NAMALWA (cell line): ENCODE measurements at places on chromosomes 12 and 14.

DNA sequence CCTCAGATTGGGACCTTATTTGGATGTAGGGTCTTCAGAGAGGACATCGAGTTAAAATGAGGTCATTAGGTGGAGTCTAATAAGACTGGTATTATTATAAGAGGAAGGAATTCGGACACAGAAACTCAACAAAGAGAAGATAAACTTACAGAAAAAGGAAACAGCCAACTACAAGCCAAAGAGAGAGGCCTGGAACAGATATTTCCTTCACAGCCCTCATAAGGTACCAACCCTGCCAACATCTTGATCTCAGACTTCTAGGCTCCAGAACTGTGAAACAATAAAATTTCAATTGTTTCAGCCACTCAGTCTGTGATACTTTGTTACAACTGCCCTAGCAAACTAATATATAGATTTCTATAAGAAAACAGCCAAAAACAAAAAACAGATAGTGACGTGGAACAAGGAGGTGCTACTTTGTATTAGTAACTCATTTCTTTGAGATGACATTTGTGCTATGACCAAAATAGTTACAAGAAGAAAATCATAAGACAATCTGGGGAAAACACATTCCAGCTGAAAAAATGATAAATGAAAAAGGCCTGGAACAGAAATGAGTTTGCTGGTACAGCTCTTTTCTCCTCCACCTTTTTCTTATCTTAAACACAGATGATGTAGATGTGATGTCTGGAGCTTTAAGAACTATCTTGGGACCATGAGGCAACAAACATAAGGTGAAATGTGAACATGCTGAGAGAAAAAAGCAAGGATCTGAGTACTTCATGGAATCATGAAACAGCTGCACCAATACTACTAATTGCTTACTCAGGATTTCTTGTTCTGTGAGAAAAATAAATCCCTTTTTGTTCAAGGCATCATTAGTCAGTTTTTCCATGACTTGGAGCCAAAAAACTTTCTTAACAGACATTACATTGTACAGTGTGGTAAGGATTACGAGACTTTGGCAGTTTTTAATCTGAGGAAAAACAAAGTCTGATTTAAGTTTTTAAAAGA lies 243.2 kb downstream of the ANO6 start:
- no peak for DNase-seq

DNA sequence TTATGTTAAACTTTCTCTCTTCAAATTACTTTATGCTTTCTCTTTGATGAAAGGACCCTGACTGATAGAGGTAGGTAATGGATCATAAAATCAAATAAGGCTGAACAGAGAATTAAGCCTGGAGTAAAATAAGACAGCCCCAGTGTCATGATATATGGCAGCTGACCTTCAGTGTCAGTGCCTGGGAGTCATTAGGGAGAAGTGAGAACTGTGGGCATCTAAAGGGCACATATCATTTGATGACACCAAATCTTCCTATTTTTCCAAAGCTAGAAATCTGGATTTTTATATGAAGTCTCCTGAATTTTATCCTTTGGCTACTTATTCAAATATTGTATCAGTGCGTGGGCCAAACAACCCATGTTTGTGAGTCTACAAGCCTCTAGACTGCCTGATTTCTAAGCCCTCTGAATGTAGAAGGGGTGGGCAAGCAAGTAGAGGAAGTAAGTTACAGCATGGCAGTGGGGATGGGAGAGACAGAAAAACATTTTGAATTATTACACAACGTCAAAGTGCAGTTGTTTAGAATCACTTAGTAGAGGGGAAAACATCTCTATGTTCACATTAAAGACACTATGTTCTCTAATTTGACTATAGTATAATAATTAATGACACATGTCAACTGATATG lies 10.0 kb downstream of the SLC39A9 start:
- no peak for DNase-seq

DNA sequence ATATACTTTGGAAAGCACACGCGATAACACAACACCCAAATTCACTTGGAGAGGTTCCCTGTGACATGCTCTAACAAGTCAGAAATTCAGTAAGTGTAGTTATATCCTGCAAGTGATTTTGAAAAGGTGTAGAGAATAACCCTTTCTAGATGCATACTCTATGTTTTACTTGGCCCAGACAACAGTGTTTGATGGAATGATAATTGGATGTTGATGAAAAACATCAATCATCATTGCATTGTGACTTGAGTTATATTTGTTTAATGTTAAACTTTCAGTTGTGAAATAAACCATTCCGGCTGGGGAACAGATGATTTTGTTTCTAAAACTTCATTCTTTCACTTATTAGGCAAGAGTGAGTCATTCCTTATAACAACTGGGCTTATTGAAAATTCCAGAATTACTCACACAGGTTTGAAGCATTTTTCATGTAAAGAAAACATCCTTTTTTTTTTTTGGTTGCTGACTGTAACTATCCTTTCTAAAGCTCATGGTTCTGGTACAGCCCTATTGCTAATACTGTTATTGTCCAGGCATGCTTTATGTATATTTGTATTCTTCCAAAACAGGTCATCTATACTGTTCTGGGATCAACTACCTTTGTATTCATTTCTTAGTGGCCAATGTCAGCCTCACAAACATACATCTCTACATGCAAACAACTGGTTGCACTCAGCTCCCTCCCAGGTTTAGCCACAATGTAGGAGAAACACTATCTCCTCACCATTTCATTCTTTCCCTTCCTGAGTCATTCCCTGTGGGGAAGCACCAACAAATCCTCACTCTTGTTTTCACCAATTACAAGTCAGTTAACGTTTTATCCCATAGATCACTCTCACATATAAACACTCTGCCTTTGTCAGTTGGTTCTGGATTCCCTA lies 121.2 kb upstream of the LRIG3 start:
- DNase-seq, result no peak

DNA sequence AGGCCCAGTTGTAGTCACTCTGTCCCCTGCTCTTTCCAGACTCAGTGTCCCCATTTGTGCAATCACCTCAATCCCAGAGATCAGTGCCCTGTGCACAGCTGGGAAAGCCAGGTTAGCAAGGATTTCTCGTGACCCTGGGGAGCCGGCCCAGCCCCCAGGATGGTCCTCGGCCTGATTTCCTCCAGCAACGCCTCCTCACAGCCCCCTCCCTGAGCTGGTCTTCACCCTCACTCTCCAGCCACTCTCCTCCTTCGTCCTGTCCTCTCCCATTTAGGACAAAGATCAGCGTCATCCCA lies 194.8 kb upstream of the C14orf180 start:
- DNase-seq, result no peak

GRCh38 chr14:101480022-101480746 lies 81.1 kb upstream of the DIO3 start:
- no peak for DNase-seq

DNA sequence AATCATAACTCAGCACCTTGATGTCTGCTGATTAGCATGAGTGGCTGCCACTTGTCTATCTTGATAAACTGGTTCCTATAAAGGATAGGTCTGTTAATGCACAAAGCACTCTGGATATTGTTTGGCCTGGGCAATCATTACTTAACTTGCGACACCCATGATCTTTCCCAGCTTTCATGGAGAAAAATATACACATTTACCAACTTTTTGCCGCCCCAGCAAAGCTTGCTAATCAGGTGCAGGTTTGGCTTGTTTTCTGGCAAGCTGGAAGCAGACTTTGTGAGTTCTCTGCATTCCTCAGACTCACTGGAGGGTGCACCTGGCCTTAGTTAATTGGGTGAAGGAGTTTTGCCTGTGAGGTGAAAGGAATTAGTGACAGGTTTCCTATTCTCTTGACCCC lies 1126.4 kb upstream of the FLRT2 start:
- no peak for DNase-seq

DNA sequence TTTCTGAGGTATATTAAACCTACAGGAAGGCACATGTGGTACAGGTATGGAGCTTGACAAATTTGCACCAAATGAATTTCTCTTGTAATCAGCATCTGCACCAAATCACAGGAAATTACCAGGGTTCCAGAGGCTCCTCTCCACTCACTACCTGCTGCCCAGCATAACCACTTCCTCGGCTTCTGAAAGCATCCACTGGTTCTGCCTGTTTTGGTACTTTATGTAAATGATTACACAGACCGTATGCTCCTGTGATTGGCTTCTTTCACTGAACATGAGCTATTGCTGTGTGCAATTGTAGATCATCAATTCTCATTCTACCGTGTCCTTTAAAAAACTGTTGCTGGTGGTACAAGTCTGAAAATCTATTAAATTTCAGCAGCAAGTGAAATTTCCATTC lies 522.1 kb downstream of the TMEM132D start:
- DNase-seq, result no peak

DNA sequence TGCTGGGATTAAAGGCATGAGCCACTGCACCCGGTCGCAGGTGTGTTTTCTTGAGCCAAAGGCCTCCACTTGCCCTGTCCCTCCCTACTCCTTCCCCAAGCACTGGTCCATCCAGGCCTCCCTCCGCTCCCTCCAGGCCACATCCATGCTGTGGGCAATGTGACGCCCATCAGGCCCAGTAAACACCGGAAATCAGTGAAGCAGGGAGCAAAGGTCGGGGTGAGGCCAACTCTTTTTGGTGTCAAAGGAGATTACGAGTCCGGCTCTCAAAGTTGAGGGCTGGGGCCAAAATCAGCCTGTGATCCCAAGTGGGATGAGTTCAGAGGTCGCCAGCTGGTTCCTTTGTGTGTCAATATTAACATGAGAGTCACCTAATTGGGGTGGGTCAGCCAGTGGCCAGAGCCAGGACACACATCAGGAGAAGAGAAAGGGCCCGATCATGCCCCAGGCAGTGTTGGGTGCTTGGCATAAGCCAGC lies 195.7 kb downstream of the RBM19 start:
- DNase-seq, result no peak

- DNase-seq, result peak; percentile 83
Measured at GRCh38 chr12:106303202-106303820, 778 bp downstream of the TCP11L2 start.

DNA sequence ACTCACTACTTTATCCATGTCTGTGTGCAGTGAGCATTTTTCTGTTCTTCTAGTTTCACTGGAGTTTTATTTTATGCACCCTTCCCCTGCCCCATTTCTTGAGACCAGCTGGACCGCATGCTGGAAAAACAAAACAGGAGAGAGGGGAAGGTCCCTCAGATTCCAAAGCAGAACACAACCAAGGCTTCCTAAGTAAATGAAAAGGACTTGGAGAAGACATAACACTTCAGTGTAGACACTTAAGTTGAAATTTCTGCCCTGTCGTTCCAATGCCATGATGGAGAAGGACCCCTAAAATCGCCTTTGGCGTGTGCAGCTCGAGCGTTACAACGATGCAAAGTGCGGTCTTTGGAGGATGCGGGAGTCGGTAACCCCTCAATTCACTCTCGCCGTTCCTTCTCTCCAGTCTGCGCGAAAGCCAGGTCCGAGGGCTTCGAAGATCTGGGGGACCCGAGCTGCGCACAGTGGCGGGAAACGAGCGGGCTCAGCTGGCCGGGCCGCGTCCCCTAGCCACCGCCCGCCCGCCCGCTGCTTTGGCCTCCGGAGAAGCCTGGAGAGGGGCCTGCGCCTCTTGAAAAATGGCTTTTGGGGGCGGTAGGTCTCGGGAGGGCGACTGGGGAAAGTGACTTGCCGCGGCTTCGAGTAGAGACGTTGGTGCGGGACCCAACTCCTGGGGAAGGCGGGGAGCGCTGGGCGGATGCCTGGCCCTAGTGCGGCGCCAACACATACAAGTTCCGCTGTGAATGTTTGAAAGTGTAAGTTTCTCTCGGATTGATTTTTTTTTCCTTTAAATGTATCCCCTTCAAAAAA lies 11.2 kb upstream of the HOXC13 start:
- DNase-seq, result no peak

DNA sequence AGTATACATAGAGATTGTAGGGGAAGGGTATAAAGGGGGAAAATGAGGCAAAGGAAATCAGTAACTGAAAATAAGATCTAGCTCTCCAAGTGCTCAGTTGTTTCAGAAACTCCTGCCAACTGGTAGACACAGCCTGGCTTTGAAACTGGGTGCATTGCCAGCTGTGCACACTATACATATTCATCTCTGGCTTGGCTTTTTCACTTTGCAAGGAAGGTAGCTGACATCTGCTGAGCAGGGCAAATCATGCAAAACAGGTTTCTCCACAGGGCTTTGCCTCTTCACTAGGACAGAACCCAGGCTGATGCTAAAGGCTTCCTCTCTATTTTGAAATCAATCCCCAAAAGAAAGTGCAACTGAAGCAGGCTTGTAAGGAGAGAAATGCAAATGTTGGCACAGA lies 101.5 kb downstream of the HELB start:
- DNase-seq, result peak; percentile 58

DNA sequence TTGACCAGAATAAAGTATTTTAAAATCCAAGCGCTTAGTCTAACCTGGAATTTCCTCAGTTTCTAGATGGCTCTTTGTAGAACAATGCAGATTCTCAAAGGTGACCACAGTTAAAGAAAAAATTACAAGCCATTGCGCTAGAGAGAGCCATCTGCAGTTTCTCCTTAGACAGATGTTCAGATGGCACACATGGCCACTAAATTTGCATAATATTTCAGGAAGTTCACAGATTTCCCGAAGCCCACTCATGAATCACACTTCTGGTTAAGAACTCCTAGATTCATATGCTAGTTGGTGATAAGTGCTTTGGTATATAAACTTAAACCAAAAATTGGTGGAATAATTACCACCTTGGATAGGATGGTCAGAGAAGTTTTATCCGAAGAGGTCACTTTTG lies 749 bp downstream of the AKAP3 start:
- DNase-seq, result peak; percentile 77

- DNase-seq, result no peak
Measured at GRCh38 chr14:53330441-53330840, 177.3 kb upstream of the DDHD1 start.

DNA sequence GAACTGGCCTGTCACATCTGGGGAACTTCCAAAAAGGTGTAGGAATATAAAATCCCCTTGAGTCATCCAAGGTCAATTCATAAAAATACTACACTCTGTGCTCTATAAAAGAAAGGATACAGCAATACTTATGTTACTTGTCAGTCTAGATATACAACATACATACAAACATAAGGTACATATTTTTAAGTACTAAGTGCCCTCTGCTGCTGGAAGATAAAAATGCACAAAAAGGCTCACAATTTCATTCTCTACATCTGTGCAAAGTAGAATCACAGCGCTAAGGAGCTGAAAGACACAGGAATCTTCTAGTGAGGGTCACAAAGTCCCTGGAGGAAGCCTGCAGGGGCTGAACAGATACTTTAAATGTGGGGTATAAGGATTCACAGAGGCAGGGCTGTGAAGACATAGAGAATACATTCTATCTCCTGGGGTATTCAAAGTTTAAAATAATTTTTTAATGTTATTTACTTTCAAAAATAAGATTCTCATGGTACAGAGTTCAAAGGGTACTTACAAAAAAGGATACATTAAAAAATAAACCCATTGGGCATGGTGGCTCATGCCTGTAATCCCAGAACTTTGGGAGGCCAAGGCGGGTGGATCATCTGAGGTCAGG lies 10.2 kb upstream of the GOLGA5 start:
- DNase-seq, result peak; percentile 83

DNA sequence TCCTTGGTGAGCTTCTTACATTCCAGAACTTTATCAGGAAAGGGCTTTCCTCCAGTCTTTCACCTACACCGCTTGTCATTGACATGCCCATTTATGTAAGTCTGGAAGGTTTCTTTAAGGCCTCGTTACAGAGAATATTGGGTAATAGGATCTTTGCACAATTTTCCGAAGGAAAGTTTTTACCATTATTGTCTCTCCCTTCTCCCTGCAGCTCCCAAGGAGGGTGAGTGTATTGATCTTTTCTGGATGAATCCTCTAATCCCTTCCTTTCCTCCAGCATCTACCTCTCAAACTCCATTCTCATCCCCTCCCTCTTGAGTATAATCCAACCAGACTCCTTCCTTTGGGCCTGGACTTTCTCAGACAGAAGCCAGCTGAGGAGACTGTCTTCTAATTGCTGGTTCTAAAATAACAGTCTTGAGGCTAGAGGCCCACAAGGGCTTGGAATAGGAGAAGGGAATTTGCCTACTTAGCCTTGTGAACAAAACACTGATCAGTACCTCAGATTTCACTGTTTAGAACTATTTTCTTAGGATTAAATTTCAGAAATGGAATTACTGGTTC lies 21.8 kb downstream of the WNK1 start:
- DNase-seq, result no peak
